ENCODE measurements at places on chromosomes 5 and 9. TPM values are rescaled to one million over a fixed set of nuclear protein-coding genes. Genes with fewer than 3 reads are reported as not detected.

Gene SMIM33
- total RNA-seq, result not detected

Gene CDX1
- not detected for total RNA-seq

Gene CD14
- 1.2 TPM for total RNA-seq

Gene PTGS1
- total RNA-seq, result 109 TPM

Gene SLC25A2
- total RNA-seq, result 0.27 TPM

Gene SH3TC2
- total RNA-seq, result 10.8 TPM

Gene ANKRD20A1
- not detected for total RNA-seq

Gene DND1
- total RNA-seq, result 0.53 TPM

Gene UGT3A1
- total RNA-seq, result not detected

Gene LECT2
- total RNA-seq, result not detected

Gene MINAR2
- total RNA-seq, result not detected

Gene CCNO
- total RNA-seq, result not detected

Gene CCL27
- total RNA-seq, result 0.54 TPM

DNA sequence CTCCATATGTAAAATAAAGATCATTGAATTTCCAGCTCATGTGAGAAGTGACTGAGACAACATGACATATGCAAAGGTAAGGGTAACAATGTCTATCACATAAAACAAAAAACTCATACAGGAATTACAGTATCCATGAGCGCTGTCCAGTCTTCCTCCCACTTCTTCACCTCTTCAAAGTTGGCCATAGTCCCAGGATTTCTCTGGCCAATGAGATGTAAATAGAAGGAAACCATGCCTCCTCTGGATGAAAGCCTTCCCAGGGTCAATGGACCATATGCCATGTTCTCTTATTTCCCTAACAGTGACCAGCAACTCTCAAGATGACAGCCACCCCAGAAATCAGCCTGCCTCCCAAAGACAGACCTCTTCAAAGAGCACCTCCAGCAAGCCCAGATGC is 75.5 kb downstream of the SEMA5A start:
- no peak for DNase-seq

- no peak for DNase-seq
Measured at GRCh38 chr9:86134361-86134760, 35.0 kb upstream of the GOLM1 start.

DNA sequence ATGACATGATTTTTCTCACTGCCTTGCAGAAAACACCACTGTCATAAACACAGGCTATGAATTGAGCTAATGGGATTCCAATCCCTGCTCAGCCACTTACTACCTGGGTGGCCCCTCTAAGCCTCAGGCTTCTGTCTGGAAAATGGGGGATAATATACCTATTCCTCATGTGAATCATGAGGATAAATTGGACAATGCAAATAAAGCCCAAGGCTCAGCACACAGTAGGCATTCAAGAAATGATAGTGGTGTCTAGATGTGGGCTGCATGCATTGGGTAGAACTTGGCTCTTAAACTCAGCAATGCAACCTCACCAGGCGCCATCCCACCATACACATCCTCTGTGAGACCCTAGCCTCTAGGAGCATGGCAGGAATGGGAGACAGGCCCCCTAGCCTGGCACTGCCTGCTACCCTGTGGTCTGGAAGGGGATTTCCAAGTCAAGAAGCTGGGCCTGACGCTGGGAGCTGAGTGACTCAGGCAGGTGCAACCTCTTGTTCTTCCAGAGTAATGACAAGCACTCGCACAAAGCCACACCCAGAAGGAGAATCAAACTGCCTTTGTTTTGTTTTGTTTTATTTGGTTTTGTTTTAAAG is 2.3 kb upstream of the TNIP1 start:
- DNase-seq, result no peak

GRCh38 chr9:134566936-134567335 is 74.7 kb upstream of the COL5A1 start:
- no peak for DNase-seq

GRCh38 chr5:31196309-31196708 is 2.8 kb downstream of the CDH6 start:
- DNase-seq, result no peak

- no peak for DNase-seq
Measured at GRCh38 chr9:75937521-75938258, 47.2 kb downstream of the PCSK5 start.

DNA sequence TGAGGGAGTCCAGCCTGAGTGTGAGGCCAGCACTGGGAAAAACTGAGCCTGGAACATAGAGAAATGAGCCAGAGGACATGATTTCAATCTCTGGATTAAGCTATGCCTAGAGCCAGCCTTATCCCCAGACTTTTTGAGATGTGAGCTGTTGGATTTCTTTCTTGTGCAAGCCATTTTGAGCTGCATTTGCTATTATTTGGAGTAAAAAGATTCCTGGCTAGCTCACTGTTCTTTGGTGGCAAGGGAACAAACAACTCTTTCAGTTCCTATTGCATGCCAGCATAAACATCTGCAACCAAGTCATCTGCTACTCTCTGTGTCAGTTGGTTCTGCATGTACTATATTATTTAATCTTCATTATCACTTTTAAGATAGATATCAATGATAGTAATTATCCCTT is 70.1 kb upstream of the MAN2A1 start:
- no peak for DNase-seq

DNA sequence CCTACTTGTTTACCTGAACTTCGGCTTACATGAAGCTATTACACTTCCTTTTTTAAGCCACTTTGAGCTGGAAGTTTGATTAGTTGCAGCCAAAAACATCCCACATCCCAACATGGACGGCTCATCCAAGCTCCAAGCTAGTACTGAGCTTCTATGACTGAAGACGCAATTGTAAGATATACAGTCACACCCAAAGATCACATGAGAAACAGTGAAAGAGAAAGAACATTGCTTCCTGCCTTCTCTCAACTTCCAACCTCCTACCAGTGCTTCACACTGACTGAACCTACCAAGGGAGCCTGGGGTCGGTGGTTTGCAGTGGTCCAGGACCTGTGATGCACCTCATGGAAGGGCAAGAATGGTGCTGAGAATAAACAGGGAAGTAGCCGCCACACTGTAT is 27.4 kb upstream of the ADRA1B start:
- no peak for DNase-seq

- DNase-seq, result no peak
Measured at GRCh38 chr9:105333076-105333475, 88.6 kb downstream of the SLC44A1 start.

GRCh38 chr9:134880484-134881312 is at the start of gene FCN2:
TSS of gene FCN2 (plus strand) at chr9:134880810. CDS start at chr9:134880822, 12 bp downstream.
- DNase-seq, result no peak

- DNase-seq, result no peak
Measured at GRCh38 chr9:88259001-88259400, 120.7 kb upstream of the SPATA31C2 start.

DNA sequence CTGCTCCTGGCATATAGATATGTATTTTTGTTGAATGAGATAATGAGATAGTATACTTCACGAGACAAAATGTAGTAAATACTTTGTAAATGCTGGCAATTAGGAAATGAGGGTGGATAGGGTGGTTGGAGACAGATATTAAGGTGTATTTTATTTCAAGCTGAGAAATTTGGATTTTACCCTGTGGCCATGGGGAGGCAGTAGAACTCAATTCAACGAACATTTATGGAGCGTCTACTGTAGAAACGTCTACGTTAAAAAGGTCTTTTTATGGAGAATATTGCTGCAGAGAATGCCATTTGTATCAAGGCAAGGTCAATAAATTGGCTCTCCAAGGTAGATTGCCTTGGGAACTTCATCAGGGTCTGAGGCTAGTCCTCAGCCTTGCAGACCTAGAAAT is 21.5 kb upstream of the RALGPS1 start:
- no peak for DNase-seq

- no peak for DNase-seq
Measured at GRCh38 chr9:35091536-35091935, 4.9 kb downstream of the PIGO start.

- DNase-seq, result no peak
Measured at GRCh38 chr9:136016572-136017288, 55.6 kb upstream of the UBAC1 start.

DNA sequence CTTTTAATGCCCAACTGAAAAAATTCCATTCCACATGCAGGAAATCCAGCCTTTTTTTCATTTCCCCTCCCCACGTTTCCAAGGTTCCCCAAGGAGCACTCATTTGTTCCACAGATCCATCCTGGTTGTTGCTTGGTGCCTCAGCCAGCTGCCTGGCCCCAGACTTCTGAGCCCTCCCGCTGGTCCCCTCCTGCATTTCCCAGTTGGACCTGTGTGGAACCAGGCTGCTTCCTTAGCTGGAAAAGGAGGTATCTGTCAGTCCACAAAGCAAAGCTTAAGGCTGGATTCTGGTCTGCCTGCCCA is 44.8 kb downstream of the ANGPTL2 start:
- DNase-seq, result no peak
